ENCODE measurements at places on chromosomes 6 and 20.

DNA sequence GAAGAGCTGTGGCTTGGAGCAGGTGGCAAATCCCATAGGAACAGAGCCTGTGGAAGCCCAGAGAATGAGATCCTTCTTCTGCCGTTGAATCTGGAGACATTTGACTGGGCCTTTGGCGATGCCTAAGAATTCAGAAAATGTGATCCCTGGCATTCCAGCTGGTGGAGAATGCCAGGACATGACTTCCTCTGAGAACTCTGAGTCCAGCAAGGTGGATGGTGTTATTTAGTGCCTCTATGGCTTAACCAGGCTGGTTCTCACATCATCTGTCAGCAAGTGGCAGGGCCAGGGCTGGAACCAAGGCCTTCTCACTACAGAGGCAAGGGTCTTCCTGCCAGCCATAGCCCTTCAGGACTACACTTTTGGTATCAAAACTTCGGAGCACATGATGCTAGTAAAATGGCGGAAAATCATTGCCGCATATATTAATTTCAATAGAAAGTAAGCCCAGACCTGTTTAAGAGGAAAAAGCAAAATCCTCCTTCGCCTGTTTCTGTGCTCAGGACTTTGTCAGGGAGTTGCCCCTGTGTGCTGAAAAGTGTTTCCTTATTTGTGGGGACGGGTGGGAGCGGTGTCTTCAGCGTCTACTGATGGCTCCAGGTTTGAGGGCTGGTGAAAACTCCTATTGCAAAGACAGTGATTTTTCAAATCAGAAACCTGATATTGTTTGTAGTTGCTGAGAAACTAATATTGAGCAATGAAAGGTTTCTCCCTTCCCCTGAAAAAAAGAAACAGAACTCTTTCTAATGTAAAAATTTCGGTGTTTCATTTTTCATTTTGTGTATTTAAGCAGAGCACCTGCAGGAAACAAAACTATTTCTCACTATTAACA is 23.9 kb downstream of the DUSP22 start:
- no peak for DNase-seq

DNA sequence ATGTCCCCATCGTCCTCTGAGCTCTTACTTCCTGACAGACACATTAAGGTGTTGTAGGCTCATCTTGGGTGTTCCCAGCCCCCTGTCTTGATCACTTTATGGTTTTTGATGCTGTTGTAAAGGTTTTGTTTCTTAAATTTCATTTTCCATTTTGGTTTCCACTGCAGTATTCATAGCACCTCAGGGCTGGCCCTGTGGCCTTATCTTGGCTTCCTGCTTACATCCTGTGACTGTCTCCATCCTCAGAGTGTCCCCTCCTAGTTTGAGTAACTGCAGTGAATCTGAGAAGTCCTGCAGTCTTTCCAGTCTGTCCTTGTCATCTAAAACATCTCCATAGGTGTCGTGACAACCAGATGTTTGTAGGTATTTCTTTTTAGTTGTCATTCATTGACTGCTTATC is 50.9 kb downstream of the JARID2 start:
- DNase-seq, result no peak

- no peak for DNase-seq
Observed at GRCh38 chr6:25277386-25277785, 1.8 kb upstream of the CARMIL1 start.

DNA sequence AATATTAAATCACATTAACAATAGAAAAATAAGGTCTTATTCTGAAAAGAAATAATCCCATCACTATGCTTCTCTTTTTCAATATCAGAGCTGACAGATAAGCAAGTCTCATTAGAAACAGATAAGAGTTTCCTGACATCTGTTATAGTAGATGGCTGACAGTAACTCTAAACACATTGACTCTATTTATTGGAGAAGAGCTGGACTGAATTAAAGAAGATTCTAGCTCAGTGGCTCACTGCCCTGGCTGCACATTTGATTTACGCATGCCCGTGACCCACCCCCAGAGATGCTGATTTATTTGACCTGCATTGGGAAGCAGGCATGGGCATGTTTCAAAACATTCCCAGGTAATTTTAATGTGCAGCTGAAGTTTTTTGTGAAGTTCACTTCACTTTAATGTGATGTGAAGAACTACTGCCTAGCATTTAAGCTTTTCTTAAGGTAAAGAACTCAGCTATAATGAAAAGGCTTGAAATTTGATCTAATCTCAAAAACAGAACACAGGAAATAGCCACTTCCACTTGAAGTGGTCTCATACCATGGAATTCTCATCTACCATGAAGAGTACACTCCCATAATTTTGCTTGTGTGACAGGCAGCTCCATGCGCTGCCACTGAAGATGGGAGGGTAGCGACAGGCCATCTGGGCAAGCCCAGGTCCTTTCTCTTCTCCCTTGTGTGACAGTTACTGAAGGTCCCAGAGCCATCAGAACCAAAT is 162.3 kb downstream of the TPBG start:
- DNase-seq, result no peak
